ENCODE measurements at places on chromosomes 6 and 20.

DNA sequence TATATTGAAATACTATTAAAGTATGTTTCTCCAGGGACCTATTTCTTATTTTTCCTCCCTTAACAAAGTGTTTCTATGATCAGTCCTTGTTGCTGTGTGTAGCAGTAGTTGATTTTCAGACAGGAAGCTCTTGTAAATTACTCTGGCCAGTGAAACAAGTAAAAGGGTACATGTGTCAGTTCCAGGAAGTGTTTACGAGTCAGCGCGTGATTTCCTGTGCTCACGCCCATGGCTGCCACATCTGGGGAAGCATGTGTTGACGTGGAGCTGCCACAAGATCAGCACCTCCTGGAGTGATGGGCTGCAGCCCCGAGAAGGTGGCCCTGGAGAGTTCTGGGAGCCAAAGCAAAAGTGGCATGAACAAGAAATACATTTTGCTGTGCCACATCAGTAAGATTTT, 38.6 kb upstream of the GGTLC1 start:
- no peak for DNase-seq

GRCh38 chr6:166471797-166472260, 89.1 kb upstream of the MPC1 start:
- no peak for DNase-seq

DNA sequence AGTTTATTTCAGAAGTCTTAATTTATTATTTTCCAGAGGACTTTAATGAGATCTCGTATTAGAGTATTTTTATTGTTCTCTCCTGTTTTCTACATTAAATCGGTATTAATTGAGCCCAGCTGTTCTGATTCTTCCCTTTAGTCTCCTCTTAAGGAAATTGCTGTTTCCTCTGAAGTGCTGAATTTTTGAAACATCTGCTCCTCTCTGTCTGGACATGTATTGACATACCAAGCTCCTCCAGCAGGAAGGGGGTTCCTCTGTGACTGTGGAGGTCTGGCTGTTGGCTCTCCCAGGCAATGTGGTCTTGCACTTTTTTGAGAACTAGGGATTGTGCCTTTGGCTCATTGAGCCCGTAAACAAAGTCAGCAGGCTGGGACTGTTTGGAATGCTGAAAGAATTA, 74.9 kb downstream of the MAP3K4 start:
- no peak for DNase-seq

GRCh38 chr20:54539521-54540046, 64.2 kb downstream of the DOK5 start:
- no peak for DNase-seq

DNA sequence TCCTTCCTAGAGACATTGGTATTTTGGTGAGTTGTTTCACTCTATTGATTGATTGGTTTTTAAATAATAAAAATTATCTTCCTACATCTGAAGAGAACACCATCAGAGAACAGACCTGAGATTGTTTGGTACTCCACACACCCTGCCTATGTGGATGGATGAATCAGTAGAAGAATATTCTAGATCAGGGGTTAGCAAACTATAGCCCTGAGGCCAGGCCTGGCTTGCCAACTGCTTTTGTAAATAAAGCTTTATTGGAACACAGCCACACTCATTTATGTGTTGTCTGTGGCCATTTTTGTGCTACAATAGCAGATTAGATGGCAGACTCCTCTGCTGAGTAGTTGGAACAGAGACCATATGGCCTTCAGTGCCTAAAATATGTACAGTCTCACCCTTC, 139.6 kb upstream of the INSM1 start:
- no peak for DNase-seq

DNA sequence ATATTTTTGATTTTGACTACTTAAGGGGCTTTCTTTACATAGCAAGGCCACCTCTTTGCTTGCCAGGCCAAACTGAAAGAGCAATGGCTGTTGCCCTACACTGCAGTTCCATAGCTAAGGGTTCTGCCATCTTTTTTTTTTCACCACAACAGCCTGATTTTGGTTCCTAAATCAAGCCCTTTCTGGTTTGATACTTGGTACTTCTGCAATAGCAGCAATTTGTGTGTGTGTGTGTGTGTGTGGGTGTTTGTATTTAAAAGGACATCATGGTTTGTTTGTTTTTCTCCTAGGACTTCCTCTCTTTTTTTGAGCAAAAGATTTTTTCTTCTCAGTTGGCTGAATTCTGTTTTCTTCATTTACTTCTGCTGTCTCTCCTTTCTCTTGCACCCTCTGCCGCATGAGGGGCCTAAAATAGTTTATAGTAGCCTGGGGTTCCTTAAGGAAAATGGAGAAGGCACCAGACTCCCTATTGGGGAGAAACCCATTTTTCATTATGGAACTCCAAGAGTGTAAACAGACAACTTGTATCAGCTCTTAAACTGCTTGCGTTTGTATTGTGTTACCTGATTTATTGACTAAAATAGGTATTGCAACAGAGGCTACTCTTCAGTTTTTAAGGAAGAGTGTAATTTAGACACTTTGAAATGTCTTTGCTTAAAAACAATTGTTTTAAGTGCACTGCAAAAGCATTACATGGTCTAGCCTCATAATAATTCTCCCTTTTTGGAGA, 12.2 kb upstream of the GCLC start:
- DNase-seq = no peak

GRCh38 chr20:38092260-38092857, 58.8 kb downstream of the RPRD1B start:
- DNase-seq = no peak

DNA sequence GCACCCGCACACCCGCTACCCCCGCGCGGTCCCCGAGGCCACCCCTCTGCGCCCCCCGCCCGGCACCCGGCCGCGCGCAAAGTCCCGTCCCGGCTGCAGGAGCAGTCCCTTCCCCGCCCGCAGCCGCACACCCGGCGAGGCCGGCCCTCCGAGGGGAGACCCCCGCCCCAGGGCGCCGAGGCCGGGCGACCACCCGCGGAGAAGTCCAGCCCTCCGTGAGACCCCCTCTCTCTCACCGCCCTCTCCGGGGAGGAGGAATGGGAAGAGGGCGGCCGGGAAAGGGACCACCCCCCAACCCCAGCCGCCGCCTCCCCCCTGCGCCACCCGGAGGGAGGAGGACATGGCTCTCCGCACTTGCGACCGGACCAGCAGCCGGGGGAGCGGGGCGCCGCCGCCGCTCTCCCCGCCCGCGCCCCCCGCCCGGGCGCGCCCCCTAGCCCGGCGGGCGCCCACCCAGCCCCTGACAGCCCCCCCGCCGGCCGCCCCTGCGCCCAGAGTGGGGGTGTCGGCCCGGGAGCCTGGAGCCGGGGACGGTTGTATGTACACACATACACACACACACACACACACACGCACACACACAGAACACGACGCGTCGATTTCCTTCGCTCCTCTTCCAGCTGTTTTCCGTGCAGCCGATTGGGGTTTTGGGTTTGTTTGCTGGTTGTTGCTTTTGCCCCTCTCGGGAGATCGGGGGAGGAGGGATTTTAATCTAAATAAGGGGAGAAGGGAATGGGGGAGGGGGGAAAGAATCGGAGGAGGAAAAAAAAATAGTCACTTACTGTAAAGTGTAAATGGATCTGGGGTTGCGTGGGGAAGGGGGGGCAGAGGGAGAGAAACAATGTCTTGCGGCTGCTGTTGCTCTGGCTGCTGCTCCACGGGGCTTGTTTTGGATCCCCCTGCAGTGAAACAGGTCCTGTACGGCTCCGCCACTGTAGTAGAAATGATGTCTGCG, at the start of gene ATXN1:
TSS of gene ATXN1 (minus strand) at position 945 of the 955 bp plus-strand sequence.
- peak; percentile 70 for DNase-seq

GRCh38 chr20:5602346-5602745, 147.9 kb upstream of the SHLD1 start:
- DNase-seq = no peak

- no peak for DNase-seq
Observed at GRCh38 chr6:113112086-113112485, 745.1 kb upstream of the MARCKS start.

DNA sequence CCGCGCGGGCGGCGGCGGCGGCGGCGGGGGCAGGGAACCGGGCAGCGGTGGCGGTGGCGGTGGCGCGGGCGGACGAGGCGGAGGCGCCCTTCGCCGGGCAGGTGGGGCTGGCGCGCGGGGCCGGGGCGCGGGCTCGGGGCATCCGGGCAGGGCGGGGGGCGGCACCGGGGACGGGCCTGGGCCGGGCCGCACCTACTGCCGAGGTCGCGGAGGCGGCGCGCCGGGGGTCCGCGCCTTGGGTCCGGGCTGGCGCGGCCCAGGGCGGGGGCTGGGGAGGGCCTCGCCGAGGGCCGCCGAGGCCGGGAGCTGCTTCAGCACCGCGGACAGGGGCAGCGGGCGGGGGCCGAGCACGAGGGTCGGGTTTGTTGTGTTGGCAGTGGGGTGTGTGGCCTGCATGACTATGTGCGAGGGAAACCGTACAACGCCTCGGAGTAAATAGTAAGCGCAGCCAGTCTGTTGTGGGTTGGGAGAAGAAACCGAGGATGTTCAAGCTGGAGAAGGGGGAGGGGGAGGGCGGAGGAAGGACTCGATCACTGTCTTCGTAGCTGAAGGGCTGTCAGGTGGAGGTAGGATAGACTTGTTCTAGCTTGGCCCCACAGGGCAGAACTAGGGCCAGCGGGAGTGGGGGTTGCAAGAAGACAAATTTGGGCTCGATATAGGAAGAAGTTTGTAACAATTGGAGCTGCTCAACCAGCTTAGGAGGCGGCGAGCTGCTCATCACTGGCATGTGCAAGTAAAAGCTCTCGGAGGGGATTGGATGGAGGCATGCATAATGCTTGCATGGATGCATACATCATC, 593 bp downstream of the MMP24 start:
- peak; percentile 77 for DNase-seq

- no peak for DNase-seq
Observed at GRCh38 chr20:8390037-8390433, 258.0 kb downstream of the PLCB1 start.

GRCh38 chr6:140160909-140161308, 786.5 kb upstream of the CITED2 start:
- DNase-seq = no peak

DNA sequence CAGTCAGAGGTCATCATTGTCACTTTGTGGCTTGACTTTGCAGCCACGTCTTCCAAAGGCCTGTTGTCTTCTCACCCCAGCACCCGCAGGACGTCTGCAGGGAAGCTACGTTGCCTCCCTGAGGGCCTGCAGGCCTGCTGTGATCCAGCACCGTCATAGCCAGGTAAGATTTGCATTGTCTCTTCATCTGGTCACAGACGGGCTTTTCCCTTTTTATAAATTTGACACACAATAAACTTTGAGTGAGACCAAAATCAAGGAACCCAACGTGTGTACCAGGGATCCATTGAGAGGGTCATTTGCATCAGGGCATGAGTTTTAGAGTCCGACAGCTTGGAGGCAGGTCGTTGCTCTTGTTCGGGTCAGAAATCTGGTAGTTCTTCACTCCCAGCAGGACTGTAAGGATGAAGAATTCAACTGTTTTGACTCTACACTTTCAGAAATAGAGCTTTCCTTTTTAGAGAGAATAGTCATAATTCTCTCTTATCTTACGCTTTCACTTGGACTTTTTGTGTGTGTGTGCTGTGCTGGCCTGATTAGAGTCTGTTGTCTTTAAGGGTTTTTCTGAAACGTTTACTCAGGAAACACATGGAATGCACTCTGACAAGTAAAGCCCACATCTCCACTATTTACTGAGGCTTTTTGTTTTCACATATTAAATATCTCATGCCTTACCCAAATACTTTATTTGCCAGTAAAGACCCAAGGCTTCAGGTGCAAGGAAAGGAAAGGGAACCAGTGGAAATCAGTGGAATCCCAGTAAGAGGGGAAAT, 177.2 kb upstream of the TAB2 start:
- no peak for DNase-seq

DNA sequence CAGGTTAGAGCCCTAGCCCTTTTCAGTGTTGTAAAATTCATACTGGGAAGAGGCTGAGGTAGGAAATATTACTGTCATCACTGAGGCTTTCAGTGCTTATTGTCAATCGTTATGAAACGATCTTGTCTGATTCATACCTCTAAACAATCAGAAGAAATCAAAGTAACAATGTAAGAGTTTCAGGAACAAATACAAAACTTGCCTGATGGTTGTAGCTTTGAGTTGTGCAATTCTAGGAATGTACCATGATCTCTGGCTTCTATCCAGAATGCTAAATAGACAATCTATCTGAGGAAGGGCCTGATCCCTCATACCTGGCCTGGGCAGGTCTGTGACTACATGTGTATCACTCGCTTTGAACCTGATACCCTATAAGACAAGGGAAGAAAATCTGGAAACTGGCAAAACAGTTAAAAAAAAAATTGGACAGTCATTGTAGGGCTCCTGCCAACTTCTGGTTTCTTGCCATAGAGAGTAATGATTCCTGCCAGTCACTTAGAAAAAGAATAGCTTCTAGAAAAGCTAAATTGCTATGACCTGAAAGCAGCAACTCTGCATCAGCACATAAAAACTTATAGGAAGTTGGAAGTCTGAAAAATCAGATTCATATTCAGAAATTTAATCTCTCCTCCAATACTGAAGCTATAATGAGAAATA, 234.7 kb downstream of the BTBD9 start:
- DNase-seq = no peak

DNA sequence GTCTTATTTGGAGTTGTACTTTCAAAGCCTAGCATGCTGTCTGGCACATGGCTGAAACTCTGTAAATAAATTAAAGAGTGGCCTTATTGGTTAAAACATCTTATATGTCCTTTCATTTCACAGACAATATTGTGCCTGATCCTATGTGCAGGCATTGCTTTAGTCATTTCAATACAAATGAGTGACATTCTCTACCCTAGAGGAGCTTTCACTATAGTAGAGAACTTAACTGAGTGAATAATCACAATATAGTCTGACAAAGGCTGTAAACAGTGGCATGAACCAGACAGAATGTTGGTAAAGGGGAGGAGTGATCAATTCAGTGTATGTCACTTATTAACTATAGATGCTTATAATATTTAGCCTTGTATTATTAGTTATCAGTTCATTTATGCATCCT, 481.8 kb downstream of the TFAP2B start:
- DNase-seq = no peak

DNA sequence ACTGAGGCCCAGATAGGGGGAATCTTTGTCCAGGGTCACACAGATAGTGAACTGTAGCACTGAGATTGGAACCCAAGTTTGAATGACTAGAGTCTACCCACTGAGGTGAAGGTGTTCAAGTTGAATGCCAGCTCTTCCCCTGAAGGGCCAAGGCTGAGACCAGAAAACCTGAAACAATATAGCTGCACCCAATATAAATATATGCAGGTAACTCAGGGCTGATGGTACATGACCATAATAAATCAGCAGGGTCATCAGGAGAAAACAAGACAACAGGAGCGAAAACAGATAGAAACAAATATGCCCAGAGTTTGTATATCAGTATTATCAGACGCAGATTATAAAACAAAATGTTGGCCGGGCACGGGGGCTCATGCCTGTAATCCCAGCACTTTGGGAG, 4.0 kb upstream of the RBCK1 start:
- no peak for DNase-seq

- DNase-seq = no peak
Observed at GRCh38 chr6:108432792-108433191, 127.9 kb upstream of the FOXO3 start.

- DNase-seq = no peak
Observed at GRCh38 chr20:34045294-34045693, 51.6 kb downstream of the RALY start.
